ENCODE measurements at places on chromosomes 13 and 19.

DNA sequence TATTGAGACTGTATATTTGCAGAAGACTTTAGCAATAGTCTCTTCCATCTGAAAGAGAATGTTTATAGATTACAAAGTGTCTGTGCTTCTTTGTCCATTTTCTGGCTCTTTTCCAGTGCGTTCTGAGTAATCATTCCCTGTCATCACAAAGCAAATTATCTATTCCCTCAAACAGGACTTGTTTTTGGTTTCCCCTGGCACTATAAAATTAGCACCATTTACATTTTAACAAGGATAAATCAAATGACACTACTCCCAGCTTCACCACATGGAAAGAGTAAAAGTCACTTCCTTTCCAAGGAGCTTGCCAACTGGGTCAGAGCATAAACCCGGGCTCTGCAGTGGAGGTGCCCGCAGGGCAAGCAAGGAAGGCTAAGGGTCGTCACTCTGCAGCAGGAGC is 88.1 kb downstream of the SHISA2 start:
- DNase-seq = no peak

GRCh38 chr19:47296036-47296435 is 13.6 kb upstream of the C5AR1 start:
- DNase-seq = peak; percentile 57

DNA sequence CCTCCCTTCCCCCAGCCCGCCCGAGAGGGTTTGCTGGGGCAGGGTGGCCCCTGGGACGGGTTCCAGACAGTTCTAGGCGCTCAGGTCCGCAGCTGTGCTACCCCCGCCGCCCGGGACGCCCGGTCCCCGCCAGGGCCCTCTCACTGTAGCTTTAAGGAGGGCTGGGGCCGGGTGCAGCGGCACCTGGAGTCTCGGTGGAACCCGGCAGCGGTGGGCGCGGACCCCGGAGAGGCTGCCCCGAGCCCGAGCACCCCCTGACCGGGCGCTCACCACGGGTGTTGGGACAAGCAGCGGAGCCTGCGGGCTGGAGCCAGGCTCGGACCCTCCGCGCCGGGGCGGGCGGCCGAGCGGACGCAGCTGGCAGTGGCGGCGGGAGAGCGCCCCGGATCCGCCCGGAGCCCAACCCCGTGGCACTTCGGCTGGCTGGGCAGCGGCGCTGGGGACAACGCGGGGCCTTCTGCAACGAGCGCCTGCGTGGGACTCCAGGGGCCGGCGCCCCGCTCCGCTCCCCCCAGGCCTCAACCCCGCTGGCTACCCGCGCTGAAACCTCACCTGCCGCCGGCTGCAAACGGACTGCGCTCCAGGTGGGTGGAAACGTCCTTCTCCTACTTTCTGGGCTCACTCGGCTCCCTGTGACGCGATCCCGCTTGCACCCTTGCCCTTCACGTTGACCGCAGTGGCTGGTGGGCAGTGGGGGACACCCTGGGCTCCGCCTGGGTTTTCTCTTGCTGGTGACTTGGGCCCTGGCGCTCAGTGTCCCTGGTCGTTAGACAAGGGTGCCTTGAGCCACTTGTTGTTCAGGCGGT is 81.1 kb downstream of the ZNF429 start:
- DNase-seq = peak; percentile 10

- DNase-seq = no peak
These were observed 15.8 kb downstream of the MRPS31 start for GRCh38 chr13:40755082-40755700.

DNA sequence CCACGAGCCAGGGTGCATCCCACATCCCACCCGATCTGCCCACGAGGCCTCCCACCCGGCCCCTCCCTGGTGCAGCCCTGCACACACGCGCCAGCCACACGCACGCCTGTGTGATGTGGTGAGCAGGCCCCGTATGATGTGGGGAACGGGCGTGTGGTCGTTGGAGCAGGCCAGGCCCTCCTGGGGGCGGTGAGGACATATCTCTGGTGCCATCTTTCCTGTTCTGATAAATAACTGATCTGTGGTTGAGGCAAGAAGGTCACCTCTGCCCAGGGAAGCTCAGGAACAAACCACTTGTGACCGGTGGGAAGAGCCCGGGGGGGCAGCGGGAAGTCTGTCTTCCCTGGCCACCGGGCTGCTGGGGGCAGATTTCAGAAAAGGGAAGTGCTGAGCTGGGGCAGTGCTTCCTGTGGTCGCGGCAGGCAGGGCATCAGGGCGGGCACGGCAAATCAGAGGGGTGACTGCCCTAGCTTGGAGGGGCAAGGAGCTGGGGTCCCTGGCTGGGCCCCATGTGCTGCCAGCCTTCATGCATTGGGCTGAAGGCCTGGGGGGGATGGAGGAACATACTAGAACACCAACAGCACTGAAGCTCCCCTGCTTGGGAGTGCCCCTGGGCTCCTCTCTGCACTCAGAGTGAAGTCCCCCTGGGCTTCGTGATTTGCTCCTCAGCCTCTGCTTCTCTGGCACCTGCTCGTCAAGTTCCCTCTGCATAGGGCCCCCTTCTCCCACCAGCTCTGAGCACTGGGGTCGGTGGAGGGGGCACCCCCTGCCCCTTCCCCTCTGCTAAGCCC is 35.2 kb upstream of the SLC7A10 start:
- DNase-seq = no peak

DNA sequence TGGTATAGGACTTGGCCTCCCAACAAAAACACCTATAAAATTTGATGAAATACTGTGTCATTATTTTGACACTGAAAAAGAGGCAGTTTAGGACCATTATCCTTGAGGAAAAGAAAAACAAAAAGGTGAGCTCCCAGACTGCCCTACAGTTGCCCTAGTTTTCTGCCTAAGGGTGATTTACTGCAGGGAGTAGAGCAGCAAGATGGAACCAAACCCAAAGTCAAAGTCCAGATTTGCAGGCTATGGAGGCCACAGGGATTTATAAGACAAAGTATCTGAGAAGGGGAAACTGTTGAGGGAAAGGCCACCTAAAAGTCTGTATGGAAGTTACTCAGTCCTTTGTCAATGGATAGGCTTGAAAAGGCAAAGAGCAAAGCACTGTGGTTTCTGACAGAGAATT is 112.4 kb upstream of the TRPC4 start:
- no peak for DNase-seq

- no peak for DNase-seq
These were observed 208.9 kb downstream of the DNAJC15 start for GRCh38 chr13:43232144-43232872.

GRCh38 chr19:47633517-47633916 is 24.6 kb downstream of the BICRA start:
- DNase-seq = no peak

DNA sequence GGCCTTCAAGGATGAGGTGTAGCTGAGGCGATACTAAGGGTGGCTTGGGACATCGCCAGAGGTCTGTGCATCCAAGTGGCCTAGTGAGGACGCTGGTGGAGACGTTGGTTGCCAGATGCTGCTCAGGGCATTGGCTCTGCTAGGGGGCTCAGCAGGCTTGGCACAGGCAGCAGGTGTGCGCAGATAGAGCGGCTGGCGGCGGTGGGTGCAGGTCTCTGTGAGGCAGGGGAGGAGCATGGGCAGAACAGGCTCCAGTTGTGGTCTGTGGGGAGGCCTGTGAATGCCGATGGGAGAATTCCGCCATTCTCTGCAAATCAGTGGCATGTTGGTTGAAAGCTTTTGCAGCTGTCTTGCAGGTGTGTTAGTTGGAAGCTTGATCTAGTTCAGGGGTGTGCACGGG is 21.2 kb downstream of the PRAM1 start:
- DNase-seq = no peak

DNA sequence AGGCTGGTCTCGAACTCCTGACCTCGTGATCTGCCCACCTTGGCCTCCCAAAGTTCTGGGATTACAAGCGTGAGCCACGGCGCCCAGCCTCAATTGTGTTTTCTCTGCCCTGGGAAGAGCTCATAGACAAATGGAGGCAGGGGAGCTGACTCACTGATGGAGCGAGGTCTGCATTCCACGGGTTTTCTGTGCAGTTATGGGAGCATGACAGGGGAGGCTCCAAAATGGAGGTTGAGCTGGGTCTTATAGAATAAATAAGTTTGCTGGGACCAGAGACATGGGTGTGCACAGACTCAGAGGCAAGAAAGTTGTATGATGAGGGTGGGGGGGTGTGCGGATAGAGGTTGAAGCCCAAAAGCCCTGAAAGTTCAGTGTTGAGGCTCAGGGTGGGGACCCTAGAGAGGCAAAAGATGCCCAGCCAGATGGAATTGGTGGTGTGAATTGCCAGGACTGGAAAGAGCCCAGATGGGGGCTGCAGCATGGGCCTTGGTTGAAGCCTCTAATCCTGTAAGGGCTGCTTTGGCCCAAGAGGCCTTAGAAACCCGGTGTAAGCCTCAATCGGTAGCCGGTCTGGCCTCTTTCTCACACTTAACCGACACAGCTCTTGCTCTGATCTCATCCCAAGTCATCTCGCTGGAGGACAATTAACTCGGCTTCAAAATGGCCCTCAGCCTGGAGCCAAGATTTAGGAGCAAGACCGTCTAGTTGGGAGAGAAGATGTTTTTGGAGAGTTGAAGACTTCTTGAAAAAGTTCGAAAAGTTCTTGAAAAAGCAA is 1.9 kb downstream of the TPM4 start:
- no peak for DNase-seq

- DNase-seq = no peak
These were observed 13.2 kb upstream of the LHFPL6 start for GRCh38 chr13:39616087-39616694.
